ENCODE measurements at places on chromosomes 2 and 18.
A peak's percentile ranks its signal among the peaks of the same experiment; 100 is the strongest.

GRCh38 chr18:55778788-55779690 lies 191.0 kb upstream of the TCF4 start:
- no peak for DNase-seq

- no peak for DNase-seq
Measured at GRCh38 chr2:110848519-110849030, 116.2 kb downstream of the ACOXL start.

DNA sequence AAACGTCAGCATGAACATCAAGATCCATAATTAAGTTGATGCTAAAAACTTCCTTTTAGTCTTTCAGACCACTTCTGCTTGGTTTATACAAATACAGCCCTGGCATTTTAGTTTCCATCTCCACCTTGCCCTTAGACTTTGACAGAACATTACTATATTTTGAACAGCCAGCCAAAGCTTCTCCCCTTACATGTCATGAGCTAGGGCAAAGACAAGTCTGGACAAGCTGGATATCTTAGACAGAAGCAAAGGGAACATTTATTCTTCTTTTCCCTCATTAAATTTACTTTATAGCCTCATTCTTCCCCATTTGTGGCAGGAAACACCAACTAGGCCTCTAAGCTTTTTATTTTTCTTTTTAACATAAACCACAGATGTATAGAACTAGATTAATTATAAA lies 403.3 kb downstream of the SUCLG1 start:
- DNase-seq: no peak

DNA sequence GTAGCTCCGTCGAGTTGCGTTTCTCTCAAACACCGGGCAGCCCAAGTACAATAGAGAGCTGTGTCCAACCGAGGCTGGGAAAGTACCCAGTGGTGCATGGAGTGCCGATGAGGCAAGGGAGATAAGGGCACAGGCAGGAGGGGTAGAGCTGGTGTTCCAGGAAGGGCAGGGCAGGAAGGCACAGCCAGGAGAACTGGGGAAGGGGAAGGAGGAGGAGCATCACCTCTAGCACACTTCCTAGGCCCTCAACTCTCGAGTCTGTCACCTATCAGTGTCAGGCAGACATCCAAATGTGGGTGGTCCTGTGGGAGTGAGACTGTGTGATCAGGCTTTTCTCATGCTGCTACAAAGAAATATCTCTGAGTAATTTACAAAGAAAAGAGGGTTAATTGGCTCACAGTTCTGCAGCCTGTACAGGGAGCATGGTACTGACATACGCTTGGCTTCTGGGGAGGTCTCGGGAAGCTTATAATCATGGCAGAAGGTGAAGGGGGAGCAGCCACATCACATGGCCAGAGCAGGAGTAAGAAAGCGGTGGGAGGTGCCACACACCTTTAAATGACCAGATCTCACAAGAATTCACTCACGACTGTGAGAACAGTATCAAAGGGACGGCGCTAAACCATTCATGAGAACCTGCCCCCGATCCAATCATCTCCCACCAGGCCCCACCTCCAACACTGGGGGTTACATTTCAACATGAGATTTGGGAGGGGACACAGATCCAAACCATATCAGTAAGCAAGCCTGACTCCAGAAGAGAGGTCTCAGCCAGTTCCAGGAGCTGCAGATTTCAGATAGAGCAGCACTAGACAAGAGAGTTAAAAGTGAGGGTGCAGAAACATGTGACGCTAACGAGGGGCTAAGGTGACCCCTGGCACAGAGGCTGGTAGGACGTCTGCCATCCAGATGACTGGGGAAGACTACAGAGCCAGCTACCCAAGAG lies 75.7 kb downstream of the MBOAT2 start:
- DNase-seq: no peak

DNA sequence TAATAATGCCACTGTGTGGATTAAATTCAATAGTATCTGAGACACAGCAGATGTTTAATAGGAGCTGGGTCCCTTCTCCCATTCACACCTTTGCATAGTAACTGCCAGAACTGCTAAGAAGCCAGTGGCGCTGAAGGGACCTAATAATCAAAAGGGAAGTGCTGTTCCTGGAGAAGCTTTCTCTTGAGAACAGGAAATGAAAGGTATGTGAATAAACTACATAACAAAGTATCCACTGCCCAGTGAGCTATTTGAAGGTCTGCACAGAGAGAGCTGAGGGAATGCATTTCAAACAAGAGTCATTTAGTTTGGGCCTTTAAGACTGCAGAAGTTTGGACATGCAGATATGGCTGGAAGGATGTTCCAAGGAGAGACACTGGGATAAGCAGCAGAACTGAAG lies 56.1 kb upstream of the KIDINS220 start:
- DNase-seq: no peak

DNA sequence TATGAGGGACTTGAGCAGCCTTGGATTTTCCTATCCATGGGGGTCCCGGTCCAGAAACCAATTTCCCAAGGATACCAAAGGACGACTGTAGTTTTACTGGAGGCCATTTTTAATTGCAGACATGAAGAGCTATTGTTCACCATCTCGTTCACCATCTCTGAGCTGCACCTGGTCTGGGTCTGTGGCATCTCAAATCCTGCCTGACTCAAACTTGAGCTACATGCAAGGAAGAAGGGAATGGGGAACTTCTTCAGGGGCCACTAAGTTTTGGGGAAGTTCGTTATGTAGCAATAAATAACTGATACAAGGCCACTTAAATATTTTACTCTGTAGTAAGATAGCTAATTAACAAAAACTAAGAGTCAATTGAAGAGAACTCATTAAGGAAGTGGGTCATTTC lies 2.1 kb upstream of the SMCHD1 start:
- no peak for DNase-seq

DNA sequence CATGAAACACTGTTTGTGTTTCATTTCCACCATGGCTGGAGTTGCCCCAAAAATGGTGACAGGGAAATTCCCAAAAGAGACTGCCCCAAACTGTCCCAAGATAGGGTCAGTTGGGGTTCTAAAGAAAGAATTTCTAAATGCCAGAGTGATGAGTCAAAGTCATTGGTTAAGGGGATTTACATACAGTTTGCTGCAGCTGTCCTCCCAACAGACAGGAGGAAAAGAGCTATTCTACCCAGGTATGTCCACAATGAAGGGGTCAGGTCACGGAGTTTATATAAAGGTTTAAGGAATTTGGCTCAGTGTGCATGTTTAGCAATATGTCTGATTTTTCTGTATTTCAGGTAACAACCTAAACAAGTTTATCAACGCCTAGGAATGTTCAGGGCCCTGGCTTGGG lies 344.1 kb downstream of the TDRD15 start:
- DNase-seq: no peak

GRCh38 chr2:229152674-229153073 lies 118.4 kb downstream of the PID1 start:
- DNase-seq: no peak

GRCh38 chr18:24470022-24470618 lies 9.7 kb downstream of the HRH4 start:
- no peak for DNase-seq

- DNase-seq: peak; percentile 33
Measured at GRCh38 chr2:99850084-99850710, 292.2 kb downstream of the AFF3 start.

DNA sequence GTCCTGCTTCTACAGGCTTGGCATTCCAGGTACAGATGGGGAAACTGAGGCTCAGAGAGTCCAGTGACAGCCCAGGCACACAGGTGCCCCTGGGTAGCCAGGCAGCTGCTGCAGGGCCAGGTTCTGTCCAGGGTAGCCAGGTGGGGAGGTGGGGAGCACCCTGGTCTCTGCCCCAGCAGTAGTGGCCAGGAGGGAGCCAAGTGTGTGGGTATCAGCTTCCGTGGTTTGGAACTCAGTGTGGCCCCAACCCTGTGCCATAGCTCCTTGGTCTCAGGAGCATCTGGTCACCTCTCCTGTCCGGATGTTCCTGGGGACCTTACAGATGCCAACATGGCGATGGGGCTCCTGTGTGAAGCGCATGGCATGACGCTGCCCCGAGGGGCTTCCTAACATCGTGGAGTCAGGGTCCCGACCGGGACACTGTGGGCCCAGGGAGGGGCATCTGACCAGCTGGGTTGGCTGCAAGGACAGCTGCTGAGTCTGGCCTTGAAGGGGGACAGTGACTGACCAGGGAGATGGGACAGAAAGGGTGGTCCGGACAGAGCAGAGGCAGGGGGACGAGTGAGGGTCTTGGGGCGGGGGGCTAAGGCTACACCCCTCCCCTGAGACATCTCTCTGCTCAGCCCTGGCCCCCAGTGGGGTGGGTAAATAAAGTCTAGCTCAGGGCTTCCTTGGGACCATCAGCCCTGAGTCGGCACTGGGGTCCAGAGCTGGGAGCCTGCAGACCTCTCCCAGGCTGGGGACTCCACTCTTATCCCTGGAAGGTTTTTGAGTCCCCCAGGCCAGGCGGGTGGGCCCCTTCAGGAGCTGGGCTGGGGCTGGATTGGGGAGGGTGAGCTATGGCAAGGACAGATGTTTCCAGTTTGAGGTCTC lies 76.0 kb upstream of the SMAD7 start:
- DNase-seq: no peak

DNA sequence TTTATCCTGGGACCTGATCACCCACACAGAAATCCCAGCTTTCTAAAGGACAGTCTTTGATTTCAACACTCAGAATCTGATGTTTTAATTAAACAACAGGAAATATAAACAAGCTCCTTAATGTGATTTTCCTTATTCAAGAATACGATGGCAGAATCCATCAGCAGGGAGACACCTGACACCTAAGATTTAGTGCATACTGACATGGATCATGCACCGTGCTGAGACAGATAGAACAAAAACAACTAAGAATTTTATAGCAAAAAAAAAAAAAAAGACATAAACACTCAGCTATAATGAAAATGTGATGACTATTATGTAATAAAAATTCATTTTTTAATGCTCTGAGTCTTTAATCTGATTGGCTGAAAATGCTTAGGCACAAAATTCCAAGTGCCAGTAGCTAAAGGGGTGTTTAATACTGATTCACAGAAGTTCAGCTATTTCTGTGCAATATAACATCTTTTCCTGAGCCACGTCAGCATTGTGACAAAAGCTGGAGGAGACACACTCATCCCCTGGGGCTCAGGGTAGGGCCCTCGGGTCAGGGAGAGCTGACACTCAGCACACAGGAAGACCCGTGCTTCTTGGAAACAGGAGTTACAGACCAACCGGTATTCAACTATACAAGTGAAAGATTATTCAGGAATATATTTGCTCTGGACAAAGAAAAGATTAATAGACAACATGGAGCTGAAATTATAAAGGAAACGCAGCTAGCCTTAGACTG lies 247.4 kb downstream of the FBXO15 start:
- no peak for DNase-seq

DNA sequence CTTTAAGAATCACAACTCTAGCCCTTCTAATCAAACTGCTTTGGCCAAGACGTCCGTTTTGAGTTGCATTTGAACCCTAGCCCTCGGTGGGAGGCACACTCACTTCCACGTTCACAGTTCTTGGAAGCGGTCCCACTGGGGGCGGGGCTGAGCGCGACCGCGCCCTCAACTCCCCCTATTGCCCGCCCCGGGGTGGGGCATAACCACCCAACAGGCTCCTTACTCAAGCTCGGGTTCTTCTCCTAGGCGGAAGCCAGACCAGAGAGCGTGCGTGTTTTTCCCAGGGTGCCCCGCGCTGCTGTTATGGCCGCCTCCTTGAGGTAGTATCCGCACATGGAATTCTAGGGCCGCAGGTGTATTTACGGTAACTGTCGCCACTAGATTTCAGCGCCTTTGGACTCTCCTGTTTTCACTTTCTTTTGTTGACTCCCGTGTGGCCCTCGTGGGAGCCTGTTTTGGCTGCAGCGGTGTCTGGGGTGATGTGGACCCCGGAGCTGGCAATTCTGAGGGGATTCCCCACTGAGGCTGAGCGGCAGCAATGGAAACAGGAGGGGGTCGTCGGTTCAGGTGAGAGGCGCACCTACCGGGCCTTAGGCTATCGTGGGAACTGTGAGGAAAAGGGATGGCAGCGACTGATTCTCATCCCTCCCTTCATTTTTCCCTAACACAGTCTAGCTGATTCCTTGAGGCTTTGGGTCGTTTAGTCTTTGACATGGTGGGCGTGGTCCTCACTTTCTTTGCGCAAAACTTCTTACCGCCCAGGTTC lies at the start of gene TTC27:
TSS of gene TTC27 (plus strand) at position 237 of the 766 bp plus-strand sequence. CDS start at position 480, 243 bp downstream.
- peak; percentile 96 for DNase-seq

GRCh38 chr2:147255812-147256211 lies 589.0 kb upstream of the ACVR2A start:
- DNase-seq: no peak

GRCh38 chr2:165901620-165902298 lies 51.8 kb downstream of the TTC21B start:
- no peak for DNase-seq

DNA sequence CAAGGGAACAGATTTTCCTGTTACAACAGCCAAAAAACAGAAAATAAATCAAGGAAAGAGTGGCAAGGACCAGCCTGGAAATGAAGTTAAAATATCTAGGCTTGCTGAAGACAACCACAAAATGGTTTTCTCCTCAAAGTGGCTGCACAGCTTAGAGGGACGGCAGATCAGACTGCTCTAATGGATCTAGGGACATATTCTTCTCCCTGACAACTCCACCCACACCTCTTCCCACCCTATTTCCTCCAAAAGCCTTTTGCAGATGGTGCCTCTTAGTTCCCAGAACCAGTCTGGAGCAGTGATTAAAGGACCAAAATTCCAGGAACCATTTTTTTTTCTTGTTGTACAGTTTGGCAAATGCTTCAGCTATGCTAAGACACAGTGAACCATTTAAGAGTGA lies 220.2 kb upstream of the SIX2 start:
- no peak for DNase-seq

DNA sequence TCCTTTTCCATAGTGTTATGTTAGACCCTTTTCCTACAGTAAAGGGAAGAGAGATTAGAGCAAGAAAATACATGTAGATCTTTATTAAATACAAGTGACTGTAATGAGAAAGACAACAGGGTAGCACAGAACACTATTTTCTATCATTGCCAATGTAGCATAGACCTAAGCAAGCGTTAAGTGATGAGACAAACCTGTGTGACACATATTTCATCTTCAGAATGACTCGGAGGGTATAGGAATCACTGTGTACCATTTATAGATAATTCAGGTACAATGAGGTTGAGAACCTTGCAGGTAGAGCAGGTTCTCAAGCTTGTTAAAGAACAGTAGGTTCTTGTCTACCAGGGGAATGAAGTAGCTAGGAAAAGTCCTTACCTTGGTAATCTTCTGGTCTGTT lies 15.9 kb downstream of the PDIA6 start:
- DNase-seq: no peak

GRCh38 chr2:189411860-189412259 lies 29.4 kb upstream of the WDR75 start:
- peak; percentile 91 for DNase-seq

GRCh38 chr2:213627835-213628460 lies 343.7 kb downstream of the SPAG16 start:
- DNase-seq: no peak

DNA sequence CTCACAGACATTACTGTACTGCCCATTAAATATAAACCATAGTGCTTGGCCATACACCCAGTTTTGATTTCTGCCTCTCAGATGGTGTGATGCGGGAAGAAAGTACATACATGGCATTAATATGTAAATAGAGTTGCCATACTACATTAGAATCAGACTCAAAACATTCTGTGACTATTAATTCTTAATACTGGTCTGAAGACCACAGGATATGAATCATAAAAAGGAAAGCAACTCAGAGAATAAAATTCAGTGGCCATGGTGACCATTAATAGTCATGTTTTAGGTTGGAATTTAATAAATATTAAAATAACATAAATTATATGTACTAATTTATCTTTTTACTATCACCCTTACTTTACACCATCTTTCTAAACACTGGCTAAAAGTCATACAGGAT lies 33.0 kb upstream of the WDR75 start:
- no peak for DNase-seq
